A673 (cell line): ENCODE measurements at places on chromosomes 13 and 19.
A peak's percentile ranks its signal among the peaks of the same experiment; 100 is the strongest.

DNA sequence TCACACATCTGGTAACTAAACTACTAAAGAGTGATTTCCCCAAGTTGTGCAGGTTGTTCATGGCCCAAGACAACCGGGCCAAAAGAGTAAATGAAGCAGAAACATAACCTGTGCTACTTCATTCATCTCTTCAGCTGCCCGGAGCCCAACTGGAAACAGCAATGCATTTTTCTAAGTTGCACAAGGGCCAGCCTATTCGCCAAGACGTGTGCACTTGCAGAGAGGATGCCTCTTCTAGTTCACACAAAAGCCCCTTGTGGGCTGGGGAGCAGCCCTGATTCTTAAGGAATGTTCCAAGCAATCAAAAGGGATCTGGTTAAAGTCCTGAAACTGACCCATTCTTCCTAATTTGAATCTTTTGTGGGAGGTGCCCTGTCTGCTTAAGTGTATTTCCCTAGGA, 275.8 kb downstream of the SHISA2 start:
- H3K36me3 ChIP-seq: no peaks in the 10 kb centered on the region
- peaks cover 32% of the 10 kb centered on the region for H3K4me1 ChIP-seq
- H3K4me3 ChIP-seq: no peak overlapping the region
- DNase-seq: no peak

DNA sequence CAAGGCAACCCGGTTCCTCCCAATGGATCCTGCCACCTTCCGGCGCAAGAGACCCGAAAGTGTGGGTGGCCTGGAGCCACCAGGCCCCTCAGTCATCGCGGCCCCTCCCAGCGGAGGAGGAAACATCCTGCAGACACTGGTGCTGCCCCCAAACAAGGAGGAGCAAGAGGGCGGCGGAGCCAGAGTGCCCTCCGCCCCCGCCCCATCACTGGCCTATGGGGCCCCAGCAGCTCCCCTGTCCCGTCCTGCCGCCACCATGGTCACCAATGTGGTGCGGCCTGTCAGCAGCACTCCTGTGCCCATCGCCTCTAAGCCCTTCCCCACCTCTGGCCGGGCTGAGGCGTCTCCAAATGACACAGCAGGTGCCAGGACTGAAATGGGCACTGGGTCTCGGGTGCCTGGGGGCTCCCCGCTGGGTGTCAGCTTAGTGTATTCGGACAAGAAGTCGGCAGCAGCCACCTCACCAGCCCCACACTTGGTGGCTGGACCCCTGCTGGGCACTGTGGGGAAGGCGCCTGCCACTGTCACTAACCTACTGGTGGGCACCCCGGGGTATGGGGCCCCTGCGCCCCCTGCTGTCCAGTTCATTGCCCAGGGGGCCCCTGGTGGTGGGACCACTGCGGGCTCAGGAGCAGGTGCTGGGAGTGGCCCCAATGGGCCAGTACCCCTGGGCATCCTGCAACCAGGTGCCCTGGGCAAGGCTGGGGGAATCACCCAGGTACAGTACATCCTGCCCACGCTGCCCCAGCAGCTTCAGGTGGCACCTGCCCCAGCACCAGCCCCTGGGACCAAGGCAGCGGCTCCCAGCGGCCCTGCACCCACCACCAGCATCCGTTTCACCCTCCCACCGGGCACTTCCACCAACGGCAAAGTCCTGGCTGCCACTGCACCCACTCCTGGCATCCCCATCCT, 11.2 kb upstream of the PRR19 start:
- H3K27ac ChIP-seq: no peak overlapping the region
- no peaks in the 10 kb centered on the region for H3K27me3 ChIP-seq
- no peak overlapping the region for H3K4me3 ChIP-seq
- peaks cover 7% of the 10 kb centered on the region for H3K4me1 ChIP-seq

GRCh38 chr19:35042056-35042730, 672 bp downstream of the HPN start:
- no peaks in the 10 kb centered on the region for H3K36me3 ChIP-seq
- no peaks in the 10 kb centered on the region for H3K4me1 ChIP-seq
- no peak overlapping the region for H3K27ac ChIP-seq
- H3K4me3 ChIP-seq: no peak overlapping the region

DNA sequence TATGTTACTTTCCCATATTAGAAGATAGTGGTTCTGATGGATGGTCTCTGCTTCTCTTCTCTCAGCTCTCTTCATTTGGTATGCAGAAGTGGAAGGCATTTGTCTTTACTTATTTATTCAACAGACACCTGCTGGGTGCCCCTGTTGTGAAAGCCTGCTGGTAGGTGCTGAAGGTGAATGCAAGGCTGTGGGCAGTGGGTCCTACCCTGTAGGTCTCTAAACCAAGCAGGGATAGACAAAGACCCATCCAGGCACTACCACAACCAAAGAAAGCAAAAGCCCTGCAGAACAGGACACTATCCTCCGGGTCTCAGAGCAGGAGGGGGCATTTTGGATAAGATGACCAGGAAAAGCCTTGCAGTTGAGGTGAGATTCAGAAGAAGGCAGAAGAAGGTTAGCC, 106.1 kb downstream of the STARD13 start:
- no peaks in the 10 kb centered on the region for H3K27me3 ChIP-seq
- peaks cover 94% of the 10 kb centered on the region for H3K4me1 ChIP-seq
- no peak overlapping the region for H3K4me3 ChIP-seq
- peaks cover 9% of the 10 kb centered on the region for H3K36me3 ChIP-seq
- DNase-seq: no peak

GRCh38 chr13:91203430-91203829, 144.1 kb upstream of the MIR17HG start:
- no peak for DNase-seq
- H3K4me3 ChIP-seq: no peak overlapping the region
- H3K27ac ChIP-seq: no peak overlapping the region
- no peaks in the 10 kb centered on the region for H3K4me1 ChIP-seq

GRCh38 chr19:53942001-53942786, 20.5 kb upstream of the CACNG8 start:
- no peak overlapping the region for H3K27ac ChIP-seq
- no peaks in the 10 kb centered on the region for H3K4me1 ChIP-seq
- H3K4me3 ChIP-seq: no peak overlapping the region
- peaks cover 9% of the 10 kb centered on the region for H3K27me3 ChIP-seq
- peak; percentile 59 for DNase-seq

DNA sequence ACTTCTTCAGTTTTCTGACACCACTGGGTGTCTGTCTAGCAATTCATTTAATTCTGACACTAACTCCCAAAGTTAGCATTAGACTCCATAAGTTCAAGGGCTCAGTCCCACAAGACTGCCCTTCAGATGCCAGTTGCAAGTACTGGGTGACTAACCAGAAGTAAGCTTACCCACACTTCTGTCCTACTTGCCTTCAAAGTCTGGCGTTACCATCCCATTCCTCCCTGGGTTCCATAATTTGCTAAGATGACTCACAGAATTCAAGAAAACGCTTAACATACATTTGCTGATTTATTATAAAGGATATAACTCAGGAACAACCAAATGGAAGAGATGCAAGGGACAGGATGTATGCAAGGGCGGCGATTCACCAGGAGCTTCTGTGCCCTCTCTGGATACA, 45.5 kb upstream of the NPAS1 start:
- DNase-seq: no peak
- no peaks in the 10 kb centered on the region for H3K27me3 ChIP-seq
- H3K36me3 ChIP-seq: no peaks in the 10 kb centered on the region
- peaks cover 53% of the 10 kb centered on the region for H3K4me1 ChIP-seq
- peak overlapping the region; percentile 85 for H3K27ac ChIP-seq

DNA sequence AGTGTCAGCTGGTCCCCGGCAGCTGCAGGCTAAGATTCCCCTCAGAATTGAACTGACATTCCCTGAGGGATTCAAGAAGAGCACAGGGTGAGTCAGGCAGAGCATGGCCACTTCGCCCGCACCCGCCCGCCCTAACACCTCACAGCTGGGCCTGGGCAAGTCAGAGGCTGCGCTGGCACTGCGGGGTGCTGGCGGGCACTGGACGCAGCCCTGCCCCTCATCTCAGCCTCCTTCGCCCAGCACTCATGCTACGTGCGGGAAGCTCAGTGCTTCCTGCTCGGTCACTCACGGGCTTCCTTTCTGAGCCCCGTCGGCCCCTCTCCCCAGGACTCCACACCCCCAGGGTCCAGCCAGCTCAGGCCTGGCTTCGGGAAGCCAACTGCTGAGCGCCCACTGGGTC, 56.9 kb downstream of the MLLT1 start:
- H3K4me3 ChIP-seq: no peak overlapping the region
- peaks cover 8% of the 10 kb centered on the region for H3K4me1 ChIP-seq
- DNase-seq: no peak
- no peak overlapping the region for H3K27ac ChIP-seq
- H3K36me3 ChIP-seq: peaks cover 11% of the 10 kb centered on the region

DNA sequence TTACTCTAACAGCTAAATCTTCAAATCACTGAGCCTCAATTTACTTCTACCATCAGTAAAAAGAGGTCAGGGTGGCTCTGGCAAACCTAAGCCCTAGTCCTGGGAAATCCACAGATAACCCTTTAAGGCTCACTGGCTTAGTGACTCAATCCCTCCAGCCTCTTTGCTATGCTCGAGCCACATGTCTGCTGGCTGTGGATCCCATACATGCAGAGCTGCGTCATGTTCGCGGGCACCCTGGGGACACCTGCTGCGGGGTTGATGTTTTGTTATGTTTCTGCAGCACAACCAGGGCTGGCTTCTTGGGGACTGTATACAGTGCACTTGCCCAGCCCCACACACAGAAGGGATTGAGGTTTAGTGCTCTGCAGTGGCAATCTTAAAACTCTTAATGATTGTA, 41.6 kb upstream of the C13orf42 start:
- peak; percentile 19 for DNase-seq
- H3K4me1 ChIP-seq: peaks cover 24% of the 10 kb centered on the region
- no peak overlapping the region for H3K4me3 ChIP-seq
- no peaks in the 10 kb centered on the region for H3K36me3 ChIP-seq
- H3K27me3 ChIP-seq: no peaks in the 10 kb centered on the region

DNA sequence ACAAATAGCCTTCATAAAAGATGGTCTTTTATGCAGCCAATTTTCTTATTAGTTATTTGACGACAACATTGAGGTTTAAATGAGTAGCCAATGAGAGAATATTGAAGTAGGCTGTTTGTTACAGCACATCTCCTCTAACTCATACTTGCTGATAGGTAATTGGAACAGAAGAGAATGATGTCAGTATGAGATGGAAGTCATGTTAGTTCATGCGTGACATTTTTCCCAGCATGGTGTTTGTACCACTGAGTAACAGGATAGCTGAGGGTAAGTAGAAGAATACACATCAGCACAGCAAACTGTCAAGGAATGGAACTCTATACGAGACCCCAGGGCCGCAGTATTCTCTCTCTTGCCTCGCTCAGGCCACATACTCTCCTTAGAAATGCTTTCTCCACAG, 37.2 kb downstream of the COL4A2 start:
- no peak overlapping the region for H3K27ac ChIP-seq
- H3K4me3 ChIP-seq: no peak overlapping the region
- no peaks in the 10 kb centered on the region for H3K27me3 ChIP-seq
- DNase-seq: no peak
- peaks cover 31% of the 10 kb centered on the region for H3K4me1 ChIP-seq

- no peak overlapping the region for H3K4me3 ChIP-seq
- H3K4me1 ChIP-seq: peaks cover 58% of the 10 kb centered on the region
- no peak overlapping the region for H3K27ac ChIP-seq
Measured at GRCh38 chr13:36339600-36340155, 6.5 kb downstream of the SPART start.

- H3K4me1 ChIP-seq: peaks cover 13% of the 10 kb centered on the region
- H3K4me3 ChIP-seq: peak overlapping the region; percentile 49
- H3K27ac ChIP-seq: no peak overlapping the region
- peaks cover 55% of the 10 kb centered on the region for H3K27me3 ChIP-seq
Measured at GRCh38 chr13:101916775-101917474, 464.4 kb downstream of the ITGBL1 start.

- H3K36me3 ChIP-seq: no peaks in the 10 kb centered on the region
- H3K27ac ChIP-seq: no peak overlapping the region
- H3K4me1 ChIP-seq: no peaks in the 10 kb centered on the region
- H3K27me3 ChIP-seq: no peaks in the 10 kb centered on the region
Measured at GRCh38 chr19:30757104-30757836, 385.1 kb downstream of the ZNF536 start.

DNA sequence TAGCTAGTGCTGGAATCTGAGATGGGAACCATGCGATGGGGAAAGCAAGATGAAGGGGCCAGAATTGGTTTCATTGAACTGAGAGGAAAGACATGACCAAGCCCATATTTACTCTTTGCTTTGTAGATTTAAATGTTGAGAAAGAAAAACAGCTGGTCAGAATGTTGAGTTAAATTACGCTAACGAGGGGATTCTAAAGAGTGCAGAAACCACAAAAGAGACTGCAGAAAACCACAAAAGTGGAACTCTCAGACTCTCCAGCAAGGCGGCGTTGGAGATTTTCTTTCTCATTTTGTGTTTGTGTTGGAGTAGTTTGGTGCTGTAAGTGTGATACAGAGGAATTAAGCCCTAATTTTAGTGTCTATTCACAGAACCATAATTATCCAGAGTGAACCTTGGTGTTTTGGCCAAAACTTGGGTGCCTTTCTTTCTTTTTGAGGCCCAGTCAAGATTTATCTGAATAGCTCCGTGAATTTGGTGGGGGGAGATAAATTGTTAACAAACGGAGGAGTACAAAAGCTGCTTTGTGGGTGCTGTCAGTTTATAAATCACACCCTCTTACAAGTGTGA, 26.3 kb downstream of the SAE1 start:
- peaks cover 6% of the 10 kb centered on the region for H3K4me1 ChIP-seq
- peak overlapping the region; percentile 20 for H3K27ac ChIP-seq
- no peak for DNase-seq
- peaks cover 91% of the 10 kb centered on the region for H3K36me3 ChIP-seq

DNA sequence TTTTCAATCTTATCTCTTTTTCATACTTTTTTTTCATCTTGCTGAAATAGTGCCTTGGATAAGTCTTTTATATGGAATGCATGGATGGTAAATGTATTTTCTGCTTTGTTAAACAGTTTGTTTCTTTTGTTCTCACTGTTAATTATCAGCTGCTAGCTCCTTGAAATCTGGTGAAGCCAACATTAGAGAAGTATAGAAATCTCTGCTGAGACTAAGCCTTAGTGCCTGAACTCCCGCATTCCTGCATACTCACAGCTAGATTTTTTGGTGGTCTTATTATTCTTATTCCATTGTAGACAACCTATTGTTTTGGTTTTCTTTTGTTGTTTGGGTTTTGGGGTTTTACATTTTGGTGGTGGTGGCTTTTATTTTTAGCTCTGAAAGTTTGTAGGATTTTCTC, 48.4 kb downstream of the DNAJC15 start:
- DNase-seq: no peak
- no peaks in the 10 kb centered on the region for H3K27me3 ChIP-seq
- H3K4me1 ChIP-seq: no peaks in the 10 kb centered on the region

- H3K36me3 ChIP-seq: no peaks in the 10 kb centered on the region
- peaks cover 6% of the 10 kb centered on the region for H3K4me1 ChIP-seq
- DNase-seq: no peak
- no peak overlapping the region for H3K4me3 ChIP-seq
- H3K27me3 ChIP-seq: peaks cover 16% of the 10 kb centered on the region
Measured at GRCh38 chr13:113881614-113882266, 17.9 kb upstream of the GAS6 start.

- DNase-seq: peak; percentile 51
- no peaks in the 10 kb centered on the region for H3K36me3 ChIP-seq
Measured at GRCh38 chr13:94329754-94330551, 149.5 kb downstream of the DCT start.
